ENCODE measurements at places on chromosomes 2 and 18.
A peak's percentile ranks its signal among the peaks of the same experiment; 100 is the strongest.

GRCh38 chr2:141341444-141341843, 789.4 kb downstream of the LRP1B start:
- no peak for DNase-seq

DNA sequence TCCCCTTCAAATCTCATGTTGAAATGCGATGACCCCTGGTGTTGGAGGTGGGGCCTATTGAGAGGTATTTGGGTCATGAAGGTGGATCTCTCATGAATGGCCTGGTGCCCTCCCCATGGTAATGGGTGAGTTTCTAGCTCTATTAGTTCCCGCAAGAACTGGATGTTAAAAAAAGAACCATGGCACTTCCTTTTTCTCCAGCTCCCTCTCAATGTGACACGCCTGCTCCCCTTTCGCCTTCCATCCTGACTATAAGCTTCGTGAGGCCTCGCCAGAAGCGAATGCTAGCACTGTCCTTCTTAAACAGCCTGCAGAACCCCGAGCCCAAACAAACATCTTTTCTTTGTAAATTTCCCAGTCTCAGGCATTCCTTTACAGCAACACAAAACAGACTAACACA, 303.2 kb upstream of the REV1 start:
- no peak for DNase-seq

DNA sequence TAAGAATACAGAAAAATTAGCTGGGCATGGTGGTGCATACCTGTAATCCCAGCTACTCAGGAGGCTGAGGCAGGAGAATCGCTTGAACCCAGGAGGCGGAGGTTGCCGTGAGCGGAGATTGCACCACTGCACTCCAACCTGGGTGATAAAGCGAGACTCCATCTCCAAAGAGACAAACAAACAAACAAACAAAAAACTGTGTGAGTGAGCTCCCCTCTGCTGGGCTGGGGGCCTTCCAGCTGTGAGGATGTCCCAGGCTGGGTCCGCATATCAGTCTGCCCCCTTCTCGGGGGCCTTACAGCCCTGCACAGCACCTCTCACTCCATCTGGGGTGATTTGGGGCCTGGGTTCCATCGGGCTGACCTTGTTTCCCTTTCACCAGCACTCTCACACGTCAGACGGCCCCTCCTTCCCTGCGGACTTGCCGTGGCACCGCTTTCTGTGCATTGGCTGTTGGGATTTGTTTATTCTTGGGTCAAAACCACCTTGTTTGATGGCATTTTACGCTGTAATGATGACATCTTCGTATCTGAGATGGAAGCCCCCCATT, 2.8 kb upstream of the KLHL30 start:
- DNase-seq: no peak

GRCh38 chr2:174634130-174635014, 36.8 kb upstream of the WIPF1 start:
- DNase-seq: peak; percentile 63

- no peak for DNase-seq
These were observed 26.0 kb upstream of the C1QL2 start for GRCh38 chr2:119184512-119184911.

- no peak for DNase-seq
These were observed 85.7 kb upstream of the LAPTM4A start for GRCh38 chr2:20137131-20137571.

DNA sequence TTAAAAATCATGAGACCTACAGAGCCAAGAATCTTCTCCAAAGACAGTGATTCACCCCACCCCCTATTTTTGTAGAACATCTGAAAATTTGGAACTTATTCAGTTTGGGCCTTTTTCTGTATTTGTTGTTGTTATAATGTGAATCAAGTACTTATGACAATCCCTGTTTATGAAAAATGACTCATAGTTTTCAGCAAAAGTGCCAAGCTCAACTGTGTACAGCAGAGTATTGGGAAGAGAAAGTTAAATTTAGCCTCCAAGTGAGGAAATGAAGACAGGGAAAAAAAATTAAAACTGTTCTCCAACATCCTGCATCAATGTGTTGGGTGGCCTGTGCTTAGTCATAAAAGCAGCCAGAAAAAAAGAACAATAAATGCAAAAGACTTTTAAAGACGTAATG, 46.2 kb downstream of the LRATD1 start:
- DNase-seq: no peak

DNA sequence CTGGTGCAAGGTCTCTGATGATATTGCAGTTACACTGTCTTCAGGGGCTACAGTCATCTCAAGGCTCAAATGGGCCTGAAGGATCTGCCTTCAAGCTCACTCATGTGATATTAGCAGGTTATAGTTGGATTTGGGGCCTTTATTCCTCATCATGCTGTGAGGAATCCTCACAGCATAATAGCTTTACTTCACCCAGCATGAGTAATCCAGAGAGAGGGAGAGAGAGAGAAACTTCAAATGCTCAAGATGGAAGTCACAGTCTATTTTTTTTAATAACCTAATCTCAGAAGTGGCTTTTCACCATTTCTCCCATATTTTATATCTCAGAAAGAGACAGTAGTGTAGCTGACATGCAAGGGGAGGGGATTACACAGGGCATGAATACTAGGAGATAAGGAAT, 658.7 kb downstream of the EPHA4 start:
- no peak for DNase-seq

DNA sequence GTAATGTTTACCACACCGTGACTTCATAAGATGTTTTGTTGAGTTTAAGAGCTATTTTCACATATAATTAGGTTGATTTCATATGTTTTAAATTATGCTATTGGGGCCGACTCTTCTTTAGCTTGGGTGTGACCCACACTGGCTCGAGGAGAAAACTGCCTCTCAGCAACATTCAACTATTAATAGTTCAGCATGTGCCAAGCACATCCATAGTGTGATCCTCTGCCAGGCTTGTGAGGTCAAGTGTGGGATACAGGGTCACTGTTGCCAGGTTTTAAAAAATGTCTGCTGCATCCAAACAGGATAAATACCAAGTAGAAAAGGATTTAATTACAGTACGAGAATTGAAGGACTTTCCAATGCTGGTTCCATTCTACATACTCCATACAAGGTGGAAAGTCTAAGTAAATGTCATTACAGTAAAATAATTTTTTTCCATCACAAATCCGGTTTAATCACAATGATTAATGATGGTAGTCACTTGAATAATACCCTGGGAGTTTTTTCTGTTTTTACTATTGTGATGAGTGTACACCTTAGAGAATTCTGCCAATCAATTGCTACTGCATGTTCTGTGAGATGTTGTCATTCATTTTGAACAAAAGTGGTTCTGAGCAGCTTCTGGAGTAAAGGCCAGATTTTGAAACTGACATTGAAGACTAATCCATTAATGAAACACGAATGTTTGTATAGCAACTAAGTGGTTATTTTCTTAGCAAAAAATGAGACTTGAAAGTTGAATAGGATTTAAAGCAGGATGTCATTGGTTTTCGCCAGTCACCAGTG, 84.5 kb downstream of the ABI2 start:
- DNase-seq: no peak

GRCh38 chr2:209872675-209873074, 101.0 kb downstream of the UNC80 start:
- no peak for DNase-seq

DNA sequence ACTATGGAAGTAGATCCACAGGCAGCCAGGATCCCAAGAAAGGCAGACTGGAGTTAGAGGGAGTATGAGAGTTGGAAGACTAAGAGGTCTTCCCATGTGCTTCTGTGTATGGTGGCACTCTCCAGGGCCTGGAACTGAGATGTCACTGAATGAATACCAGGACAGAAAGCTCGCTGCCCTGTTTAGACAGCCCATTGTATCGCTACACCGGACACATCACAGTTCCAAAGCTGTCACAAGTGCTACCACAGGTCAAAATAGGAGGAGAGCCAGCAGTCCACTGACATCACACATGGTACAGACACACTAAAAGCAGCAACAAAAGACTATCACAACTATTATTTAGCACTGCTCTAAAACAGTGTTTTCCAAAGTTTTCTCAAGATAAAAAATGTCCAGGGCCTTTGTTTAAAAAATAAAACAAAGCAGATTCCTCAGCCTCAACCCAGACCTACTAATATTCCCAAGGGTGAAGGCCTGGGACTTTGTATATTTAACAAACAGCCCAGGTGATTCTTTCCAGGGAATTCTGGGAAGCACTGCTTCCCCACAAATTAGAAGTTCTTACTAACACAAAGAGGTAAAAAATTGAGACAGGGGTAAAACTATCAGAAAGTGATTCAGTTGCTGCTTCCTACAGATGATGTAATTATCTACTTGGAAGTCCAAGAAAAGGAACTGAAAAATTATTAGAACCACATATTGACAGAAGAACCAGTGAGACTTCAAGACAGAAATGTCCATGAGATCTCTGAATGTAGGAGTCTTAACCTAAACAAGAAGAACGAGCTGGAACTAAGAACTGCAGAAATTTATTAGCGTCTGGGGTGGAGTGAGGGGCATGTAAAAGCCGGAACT, 116.0 kb downstream of the DTNB start:
- no peak for DNase-seq

- no peak for DNase-seq
These were observed 99.0 kb downstream of the PLEKHM3 start for GRCh38 chr2:207926133-207926988.

- no peak for DNase-seq
These were observed 84.8 kb upstream of the GPC1 start for GRCh38 chr2:240350696-240351087.

GRCh38 chr2:189466656-189467055, 25.4 kb downstream of the WDR75 start:
- no peak for DNase-seq

GRCh38 chr2:241443486-241444223, 64.7 kb downstream of the STK25 start:
- DNase-seq: peak; percentile 99

- DNase-seq: no peak
These were observed 55.4 kb upstream of the RAPH1 start for GRCh38 chr2:203590496-203590895.

GRCh38 chr18:63974991-63975390, 5.1 kb downstream of the SERPINB8 start:
- no peak for DNase-seq

Data from stimulated activated CD8-positive, alpha-beta memory T cell treated with anti-CD3 and anti-CD28 coated beads, Interleukin-4, amount 100 ng/mL, for 48 hours (primary cell).